ENCODE measurements at places on chromosomes 6 and 20.

- no peak for DNase-seq
Observed at GRCh38 chr6:134161041-134161440, 108.6 kb upstream of the SLC2A12 start.

DNA sequence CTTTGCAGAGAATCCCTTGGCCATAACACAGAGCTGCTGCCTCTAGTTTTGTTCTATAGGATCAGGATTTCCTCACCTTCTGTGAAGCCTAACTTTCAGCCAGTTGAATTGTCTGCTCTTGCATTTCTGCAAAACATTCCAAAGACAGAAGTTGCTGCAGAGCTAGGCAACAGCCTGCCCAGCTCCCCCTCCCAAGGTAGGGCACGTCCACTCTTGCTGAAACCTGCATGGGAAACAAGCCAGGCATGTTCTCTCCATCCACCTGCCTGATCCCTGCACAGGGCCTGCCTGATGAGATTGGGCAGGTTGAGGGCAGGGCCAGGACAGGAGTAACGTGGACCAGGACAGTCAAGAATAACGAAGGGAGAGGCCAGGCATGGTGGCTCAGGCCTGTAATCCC, 58.9 kb upstream of the NAA20 start:
- no peak for DNase-seq

- no peak for DNase-seq
Observed at GRCh38 chr6:34316431-34317171, 67.8 kb upstream of the SMIM29 start.

DNA sequence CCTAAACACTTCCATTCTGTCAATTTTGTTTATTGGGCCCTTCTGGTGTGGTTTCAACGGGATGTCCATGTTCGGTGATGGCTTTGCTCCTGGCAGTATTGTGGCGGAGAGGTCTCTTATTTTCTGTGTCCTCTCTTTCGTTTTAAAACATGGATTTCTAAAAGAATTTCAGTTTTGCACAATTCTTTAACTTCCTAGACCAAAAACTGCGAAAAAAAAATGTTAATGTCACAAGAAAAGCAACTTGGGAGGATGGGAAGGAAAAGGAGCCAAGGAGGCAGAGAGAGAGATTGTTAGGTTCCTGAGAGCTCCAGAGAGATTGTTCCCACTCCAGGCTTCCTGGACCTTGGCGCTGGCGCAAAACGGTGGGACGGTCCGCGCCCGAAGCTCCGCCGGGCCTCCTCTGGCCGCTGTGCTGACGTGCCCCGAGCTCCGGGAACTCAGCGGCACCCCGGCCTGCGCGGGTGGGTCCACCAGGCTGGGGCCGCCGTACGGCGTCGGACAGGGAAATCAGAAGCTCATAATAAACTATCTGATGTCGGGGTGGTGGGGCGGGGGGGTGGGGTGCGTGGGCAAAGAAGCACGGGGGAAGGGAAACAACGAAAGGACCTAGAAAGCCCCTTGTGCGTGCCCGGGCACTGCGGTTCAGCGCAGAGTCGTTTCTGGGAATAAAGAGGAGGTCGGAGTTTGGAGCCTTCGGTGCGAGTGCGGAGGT, 951 bp upstream of the OLIG3 start:
- DNase-seq = no peak

DNA sequence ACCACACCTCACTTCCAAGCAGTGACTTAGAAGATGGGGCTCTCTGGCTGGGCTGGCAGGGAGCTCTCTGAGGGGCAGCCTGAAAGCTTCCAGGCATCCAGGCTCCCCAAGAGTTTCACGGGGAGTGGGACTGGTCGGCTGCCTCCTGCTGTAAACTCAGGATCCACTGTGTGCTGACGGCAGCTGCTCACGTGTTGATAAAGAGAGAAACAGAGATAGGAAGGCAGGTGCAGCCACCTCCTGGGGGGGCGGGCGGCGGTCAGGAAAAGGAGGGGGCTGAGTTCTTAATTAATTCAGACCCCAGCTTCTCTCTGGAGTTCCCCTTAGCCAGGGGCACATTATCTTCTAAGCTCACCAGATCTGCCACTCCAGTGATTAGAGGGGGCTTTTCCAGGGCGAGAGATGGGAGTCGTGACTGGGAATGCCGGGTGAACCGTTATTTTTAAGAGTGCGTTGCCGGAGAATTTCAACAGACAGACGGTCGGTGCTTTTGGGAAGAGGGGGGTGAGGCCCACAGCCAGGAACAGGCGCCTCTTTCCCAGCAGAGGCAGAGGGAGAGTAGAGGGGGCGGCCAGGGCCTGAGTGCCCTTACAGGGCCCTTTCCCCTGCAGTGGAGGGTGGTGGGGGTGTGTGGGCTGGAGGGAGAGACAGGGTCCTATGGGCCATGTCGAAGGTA, 70.9 kb downstream of the CD40 start:
- no peak for DNase-seq

DNA sequence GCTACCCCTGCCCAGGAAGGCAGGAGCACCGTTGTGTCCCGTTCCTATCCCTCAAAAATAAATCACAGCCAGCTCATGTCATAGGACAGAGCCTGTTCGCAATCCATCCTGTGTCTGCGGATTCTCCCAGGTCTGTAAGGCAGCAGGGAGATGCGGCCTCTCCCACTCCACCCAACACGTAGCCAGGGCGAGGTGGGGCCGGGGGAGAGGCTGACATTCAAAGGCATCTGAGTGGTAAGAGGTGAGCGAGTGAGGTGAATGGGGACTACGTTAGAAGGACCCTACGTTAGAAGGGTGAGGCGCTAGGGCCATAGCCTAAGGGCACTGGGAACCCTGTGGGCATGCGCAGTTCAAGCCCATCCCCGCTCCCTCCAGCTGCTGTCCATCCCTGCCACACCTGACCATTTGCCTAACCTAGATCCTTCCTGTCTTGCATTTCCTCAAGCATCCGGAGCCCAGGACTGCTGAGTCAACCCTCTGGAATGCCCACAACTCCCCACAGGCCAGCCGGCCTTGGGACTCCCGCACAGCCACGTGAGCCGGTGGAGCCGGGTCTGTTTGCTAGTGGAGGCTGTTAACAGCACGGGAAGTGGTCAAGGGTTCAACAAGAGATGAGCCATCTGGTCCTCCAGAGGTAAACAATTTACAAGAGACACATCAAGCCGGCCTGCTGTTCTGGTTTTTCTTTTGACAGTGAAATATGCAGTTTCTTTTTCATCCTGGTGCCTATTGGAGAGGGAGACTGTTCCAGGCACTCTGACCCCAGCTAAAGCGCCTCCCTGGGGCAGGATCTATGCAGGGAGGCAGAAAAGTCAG, 45.9 kb downstream of the RIPOR3 start:
- DNase-seq = peak; percentile 53

DNA sequence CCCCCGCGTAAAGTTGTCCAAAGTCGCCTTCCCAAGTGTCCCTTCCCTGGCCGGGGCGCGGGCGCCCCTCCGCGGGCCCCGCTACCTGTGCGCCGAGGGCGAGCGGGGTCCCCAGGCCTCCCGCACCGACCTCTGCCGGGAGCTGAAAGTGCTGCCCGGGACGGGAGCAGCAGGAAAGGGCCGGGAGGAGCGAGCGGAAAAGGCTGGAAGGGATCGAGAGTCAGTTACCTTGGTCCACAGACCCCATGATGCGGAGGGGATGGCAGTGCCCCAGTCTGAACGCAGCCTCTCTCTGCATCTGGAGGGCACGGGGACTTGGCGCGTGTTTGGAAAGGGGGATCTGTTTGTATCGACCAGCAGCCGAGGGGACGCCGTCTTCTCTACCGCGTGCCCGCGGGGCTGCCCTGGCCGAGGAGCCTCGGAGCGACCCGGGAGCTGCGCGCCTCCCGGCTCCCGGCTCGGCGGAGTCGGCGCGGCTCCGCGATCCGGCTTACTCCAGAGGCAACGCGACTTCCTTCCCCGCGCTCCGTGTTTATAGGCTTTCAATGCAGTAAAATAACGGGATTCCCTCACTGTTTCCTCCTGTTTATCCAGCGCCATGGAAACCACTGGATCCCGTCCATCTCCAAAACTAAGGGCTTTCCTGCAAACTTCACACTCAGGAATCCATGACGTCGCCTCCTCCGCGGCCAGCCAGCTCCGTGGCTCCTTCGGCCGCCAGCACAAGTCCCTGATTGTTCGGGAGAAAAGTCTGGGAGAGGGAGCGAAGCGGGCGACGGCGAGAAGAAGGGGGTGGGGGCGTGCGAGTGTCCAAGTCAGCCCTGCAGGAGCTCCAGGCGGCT, 20.0 kb upstream of the NFATC2 start:
- DNase-seq = peak; percentile 45

DNA sequence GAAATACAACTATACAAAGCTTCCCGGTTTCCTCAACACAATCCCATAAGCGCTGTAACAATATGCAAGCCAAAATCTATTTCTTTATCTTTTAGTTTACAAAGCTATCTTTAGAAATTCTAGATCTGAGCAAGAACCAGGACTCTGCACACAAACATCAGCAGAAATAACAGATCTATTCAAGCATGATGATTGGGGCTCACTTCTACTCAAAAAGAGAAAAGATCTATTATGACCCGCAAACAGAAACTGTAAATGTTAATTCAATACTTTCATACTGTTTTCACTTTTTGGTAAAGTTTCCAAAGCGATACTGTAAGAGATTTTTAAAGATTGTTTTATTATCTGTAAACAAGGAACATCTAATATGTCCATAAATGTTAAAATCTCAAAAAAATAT, 86.6 kb downstream of the SESN1 start:
- no peak for DNase-seq

DNA sequence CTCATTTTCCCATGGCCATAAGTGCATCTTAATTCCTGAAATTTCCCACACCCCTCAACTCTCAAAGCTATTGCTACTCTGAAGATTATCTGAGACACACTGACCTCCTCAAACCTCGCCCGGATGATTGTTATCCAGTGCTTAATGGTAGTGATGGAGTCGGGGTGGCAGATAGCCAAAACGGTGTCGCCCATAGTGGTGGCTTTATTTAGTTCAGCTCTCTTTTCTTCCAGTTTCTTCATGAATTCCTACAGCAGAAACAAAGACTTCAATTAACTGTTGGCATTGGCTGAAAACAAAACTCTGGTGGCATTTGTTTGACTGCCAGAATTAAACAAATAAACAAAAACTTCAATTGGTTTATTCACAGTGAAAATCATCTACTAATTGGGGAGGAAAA, 165.4 kb downstream of the DST start:
- no peak for DNase-seq

- DNase-seq = no peak
Observed at GRCh38 chr20:57566399-57566798, 5.5 kb downstream of the PCK1 start.

DNA sequence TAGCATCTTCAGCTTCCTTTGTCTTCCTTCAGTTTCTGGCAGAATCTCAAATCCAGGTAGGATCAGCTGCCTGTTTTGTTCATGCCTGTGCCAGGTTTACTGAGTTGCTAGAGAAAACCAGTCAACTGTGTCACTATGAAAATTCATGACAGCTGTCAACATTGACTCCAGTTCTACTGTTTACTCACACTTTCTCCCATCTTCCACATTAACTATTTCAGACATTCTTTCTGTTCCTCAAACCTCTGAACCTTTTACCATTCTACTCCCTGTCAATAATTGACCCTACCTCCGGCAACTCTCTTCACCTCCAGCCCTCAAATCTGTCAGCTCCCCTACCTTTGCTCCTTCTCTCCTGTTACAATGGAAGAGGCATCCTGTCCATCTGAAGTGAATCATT, 8.5 kb downstream of the ENPP4 start:
- DNase-seq = no peak

DNA sequence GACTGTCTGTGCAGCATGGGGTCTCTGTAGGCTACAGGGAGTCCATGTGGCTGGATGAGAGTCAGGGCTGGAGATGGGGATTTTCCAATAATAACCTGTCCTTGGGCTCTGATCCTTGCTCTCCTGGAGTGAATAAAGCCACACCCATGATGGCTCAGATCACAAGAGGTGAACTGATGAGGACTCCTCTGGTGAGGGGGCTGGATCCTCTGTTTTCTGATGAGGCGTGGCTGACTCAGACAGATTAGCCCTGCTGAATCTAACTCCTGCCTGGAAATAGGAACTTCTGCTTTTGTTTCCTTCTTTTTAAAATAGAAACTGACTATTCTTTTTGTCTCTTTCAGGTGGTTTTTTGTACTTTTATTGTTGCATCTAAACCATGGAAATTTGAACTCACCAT, 27.0 kb downstream of the CST9L start:
- no peak for DNase-seq

DNA sequence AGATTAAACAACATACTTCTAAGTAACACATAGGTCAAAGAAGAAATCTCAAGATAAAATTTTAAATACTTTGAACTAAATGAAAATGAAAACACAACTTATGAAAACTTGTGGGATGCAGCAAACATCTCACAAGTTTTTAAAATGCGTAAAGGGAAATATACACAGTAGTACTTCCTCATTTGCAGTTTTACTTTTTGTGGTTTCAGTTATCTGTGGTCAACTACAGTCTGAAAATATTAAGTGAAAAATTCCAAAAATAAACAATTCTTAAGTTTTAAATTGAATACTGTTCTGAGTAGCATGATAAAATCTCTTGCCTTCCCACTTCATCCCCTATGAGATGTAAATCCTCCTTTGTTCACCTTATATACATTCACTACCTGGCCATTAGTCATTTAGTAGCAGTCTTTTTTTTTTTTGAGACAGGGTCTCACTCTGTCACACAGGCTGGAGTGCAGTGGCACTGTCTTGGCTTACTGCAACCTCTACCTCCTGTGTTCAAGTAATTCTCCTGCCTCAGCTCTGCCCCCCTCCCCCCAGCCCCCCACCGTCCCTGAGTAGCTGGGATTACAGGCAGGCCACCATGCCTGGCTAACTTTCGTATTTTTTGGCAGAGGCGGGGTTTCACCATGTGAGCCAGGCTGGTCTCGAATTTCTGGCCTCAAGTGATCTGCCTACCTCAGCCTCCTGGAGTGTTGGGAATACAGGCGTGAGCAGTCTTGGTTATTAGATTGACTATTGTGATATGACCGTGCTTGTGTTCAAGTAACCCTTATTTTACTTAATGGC, 154.6 kb upstream of the AHI1 start:
- DNase-seq = no peak

GRCh38 chr6:13294499-13295069, 33.8 kb downstream of the TBC1D7 start:
- DNase-seq = no peak

- no peak for DNase-seq
Observed at GRCh38 chr6:119310486-119311036, 39.0 kb downstream of the MAN1A1 start.

Data from omental fat pad (tissue), 4 donors.